ENCODE measurements at places on chromosomes 1 and 21.

DNA sequence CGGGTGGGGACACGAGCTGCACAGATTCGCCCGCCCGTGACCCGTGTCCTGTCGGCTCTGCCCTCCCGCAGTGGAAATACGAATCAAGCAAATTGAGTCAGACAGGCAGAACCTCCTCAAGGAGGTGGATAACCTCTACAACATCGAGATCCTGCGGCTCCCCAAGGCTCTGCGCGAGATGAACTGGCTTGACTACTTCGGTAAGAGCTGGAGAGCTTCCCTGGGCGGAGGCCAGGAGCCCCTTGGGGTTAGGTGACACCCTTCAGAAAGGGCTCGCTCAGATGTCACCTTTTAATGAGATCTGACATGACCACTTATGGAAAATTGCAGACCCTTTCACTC is 489 bp downstream of the CDCA8 start:
- DNase-seq, result no peak

GRCh38 chr1:221284028-221284427 is 404.8 kb downstream of the HLX start:
- DNase-seq, result peak; percentile 74

DNA sequence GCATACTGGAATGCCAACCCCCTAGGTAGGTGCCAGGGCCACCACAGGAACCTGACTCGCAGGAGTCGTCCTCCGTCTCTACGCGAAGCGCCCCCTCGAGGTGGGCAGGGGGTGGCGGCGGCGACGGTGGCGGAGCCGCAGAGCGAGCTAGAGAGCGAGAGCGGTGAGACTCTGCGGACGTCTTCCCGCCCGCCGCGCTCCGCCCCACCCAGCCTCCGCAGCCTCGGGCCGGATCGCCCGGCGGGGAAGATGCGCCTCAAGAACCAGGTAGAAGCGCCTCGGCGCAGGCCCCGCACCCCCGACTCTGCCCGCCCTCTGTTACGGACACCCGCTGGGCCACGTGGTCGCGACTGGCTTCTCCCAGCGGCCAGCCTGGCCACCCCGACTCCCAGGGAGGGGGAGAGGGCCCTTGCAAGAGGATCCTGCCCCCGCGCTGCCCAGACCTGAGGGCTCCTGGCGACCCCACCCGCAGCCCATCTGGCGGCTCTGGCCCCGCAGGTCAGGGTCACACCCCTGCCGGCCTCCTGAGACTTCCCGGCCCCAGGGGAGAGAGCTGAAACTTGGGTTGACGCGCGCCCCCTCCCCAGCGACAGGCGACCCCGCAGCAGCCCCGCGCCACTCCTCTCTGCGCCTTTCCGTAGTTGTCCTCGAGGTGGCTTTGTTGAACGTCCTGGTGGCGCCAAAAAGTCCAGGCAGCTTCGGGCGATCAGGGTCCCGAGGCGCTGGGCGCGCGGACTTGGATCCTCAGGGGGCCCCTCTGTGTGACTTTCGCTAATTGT is 24.4 kb upstream of the AGBL4 start:
- no peak for DNase-seq

DNA sequence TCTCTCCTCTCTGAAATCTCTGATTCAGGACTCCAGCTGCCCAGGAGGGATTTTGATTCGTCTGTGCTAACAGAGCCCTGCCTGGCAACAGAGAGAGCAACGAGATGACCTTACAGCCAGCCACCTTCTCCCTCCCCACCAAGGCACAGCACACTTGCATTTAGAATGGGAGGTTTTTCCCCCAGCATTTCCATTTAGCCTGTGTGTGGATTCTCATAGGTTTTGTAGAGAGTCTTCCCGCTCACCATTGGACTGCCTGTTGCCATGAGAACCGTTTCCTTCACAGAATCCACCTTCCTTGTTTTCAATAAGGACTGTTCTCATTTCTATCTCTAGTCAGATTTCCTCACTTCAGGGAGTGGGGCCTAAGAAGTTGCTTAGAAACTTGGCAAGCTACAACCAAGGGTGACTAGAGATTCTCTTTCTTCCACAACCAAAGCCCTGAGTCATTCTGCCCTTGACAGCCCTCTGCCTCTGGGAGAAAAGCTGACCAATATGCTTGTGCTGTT is 5.8 kb upstream of the IKBKE start:
- peak; percentile 97 for DNase-seq

GRCh38 chr21:31537872-31538576 is 121.5 kb upstream of the SOD1 start:
- DNase-seq, result no peak

DNA sequence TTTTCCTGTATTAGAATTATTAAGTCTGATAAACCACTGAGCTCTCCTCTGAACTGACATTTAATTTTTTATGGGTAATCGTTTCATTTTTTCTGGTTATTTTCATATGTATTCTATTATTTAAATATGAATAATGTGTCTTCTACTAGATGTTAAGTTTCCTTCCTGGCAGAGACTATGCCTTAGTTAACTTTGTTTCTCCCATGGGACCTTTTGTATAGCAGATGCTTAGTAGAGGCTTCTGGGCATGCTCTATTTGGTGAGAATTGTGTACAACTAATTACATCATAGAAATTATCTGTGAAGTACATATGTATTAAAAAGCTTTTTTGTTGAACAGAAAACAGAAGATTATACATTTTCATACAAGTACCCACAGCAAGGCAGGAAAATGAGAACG is 23.4 kb downstream of the CTBS start:
- peak; percentile 14 for DNase-seq

DNA sequence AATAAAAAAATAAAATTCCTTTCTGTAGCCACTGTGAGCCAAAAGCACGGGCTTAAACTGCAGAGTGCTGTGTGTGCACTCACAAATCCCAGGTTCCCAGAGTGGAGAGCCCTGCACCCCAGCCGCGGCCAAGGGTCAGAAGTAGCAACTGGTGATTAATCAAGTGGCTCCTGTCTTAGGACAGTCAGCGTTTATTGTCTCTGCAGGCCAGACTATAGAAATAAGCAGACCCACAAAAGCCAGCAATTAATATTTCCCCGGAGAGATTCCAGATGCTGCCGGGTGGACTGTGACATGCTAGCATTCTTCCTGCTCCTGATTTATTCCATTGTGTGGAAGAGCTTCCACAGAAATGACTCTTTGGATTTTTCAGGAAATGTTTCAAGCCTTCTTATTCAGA is 412.2 kb downstream of the KIF26B start:
- DNase-seq, result peak; percentile 37

GRCh38 chr1:227996187-227996950 is 10.4 kb upstream of the WNT3A start:
- DNase-seq, result peak; percentile 16

DNA sequence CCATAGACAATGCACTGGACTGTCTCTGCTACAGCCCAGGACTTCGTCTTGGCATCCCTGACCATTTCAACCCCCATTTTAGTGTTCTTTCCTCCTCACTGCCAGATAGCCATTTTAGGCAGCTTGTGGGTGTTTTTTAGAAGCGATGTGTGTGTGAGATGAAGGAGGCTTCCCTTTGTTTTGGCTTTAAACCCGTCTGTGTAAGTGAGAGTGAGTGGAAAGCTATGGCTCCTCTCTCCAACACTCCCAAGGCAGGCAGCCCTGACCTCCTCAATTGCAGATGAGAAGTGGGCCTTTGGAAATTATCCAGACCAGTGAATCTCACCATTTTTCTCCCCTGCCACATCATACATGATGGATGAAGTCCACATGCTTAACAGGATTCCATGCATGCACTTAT is 70.3 kb upstream of the PGBD5 start:
- no peak for DNase-seq

- no peak for DNase-seq
Measured at GRCh38 chr1:101150670-101151069, 86.1 kb upstream of the S1PR1 start.

- DNase-seq, result no peak
Measured at GRCh38 chr1:81848880-81849682, 48.3 kb downstream of the ADGRL2 start.

DNA sequence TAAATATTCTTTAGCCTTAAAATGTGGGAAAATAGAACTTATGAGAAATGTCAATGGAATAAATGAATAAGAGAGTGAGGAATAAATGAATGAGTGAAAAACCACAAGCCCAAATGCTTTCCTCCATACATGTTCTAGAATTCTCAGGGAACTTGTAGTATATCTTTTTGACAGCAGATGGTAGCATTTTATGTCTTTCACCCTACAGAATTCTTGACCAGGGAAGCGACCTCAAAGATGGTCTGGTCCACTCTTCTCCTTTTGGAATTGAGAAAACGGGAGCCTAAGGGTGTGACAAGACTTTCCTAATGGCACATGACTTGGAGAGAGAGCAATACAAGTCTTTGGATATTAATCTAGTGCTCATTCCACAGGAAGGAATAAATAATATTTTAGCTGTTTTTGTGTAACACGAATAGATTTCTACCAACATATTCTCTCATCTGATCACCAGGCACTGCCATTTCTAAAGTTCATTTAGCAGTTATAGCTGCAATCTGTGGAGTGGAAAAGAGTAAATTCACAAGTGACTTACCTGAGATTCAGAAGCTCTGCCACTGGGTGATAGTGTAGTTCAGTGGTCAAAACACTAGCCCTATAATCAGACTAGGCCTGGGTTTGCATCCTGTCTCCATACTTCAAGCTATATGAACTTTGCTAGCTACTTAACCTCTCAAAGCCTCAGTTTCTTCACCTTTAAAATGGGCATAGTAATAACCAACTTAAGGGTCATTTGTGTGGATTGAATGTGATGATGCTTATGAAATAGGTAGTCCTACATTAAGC is 15.0 kb upstream of the F5 start:
- peak; percentile 61 for DNase-seq

DNA sequence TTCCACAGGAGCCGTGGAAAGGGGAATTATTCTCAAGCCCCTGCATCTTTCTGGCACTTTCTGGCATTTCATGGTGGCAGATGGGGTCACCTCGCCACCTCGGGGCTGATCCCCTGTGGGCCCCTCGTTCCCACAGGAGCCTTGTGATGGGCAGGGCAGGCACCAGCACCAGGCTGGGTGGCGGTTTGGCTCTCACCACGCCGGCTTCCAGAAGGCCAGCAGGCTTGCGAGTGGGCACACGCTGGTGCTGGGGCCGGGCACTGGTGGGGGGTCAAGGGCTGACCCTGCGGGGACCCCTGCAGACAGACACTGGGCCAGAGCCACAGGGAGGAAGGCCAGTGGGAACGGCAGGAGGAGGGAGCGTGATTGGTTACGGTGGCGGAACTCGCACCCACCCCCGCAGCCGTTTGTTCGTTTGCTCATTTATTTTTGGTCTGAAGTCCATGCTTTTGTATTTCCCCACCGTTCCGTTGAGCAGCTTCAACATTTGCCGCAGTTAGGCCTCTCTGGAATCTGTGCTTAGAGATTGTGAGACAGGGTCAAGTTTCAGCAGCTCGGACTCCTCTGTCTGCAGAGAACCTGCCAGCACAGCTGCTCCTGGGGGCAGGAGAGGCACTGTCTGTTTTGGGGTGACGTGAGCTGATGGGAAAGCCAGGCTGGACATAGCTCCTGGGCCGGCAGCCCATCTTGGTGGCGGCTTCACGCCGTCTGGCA is 5.3 kb downstream of the COL18A1 start:
- no peak for DNase-seq

DNA sequence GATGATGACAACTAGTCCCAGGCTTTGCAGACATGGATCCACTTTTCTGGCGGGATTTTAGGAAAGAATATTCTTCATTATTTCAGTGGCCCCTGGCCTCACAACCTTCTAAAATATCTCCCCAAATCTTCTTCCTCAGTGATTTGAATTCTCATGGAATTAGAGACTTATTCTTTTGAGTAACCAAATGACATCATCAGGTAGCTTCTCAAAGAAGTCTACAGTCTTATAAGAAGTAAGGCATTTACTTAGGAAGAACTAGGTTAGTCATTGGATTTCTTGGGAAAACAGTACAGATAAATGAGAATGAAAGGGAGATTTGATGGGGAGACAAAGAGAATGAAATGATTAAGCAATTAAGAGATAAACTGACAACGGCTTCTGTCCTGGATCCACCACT is 201.1 kb upstream of the PROX1 start:
- no peak for DNase-seq

GRCh38 chr1:68442822-68443556 is 6.8 kb downstream of the RPE65 start:
- peak; percentile 67 for DNase-seq

- no peak for DNase-seq
Measured at GRCh38 chr21:33268393-33268736, 2.2 kb downstream of the IL10RB start.

- no peak for DNase-seq
Measured at GRCh38 chr1:178659789-178660208, 65.2 kb upstream of the RALGPS2 start.

- DNase-seq, result no peak
Measured at GRCh38 chr1:224859651-224860050, 69.8 kb upstream of the DNAH14 start.

GRCh38 chr1:207807326-207807689 is 55.5 kb downstream of the CD46 start:
- DNase-seq, result no peak

- peak; percentile 77 for DNase-seq
Measured at GRCh38 chr21:26788790-26789189, 56.4 kb downstream of the ADAMTS1 start.

DNA sequence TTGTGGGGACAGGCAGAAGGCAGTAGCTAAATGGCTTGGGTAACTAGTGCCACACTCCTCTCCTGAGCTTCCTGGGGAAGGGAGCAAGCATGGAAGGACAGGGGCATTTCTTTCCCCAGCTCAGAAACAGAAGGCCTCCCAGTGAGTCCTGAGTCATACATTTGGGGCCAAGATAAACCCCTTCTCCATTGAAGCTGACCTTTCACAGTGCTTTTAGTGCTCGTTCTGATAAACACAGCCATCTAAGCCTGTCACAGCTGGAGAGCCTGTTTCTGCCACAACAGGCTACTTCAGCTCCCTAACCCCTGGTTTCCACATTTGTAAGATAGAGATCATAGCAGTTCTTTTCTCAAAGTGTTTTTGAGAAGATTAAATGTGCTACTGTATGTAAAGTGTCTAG is 374.0 kb downstream of the LMX1A start:
- no peak for DNase-seq

DNA sequence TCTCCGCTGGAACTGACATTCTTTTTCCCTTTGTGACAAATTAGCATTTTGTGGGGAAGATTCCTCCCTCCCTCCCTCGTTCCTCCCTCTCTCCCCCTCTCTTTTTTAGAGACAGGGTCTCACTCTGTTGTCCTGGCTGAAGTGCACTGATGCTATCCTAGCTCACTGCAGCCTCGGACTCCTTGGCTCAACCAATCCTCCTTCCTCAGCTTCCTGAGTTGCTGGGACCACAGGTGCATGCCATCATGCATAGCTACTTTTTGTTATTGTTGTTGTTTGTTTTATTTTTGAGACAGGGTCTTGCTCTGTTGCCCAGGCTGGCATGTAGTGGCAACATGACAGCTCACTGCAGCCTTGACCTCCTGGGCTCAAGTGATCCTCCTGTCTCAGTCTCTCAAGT is 6.8 kb upstream of the SKI start:
- DNase-seq, result no peak

GRCh38 chr1:19773485-19773884 is 26.2 kb downstream of the TMCO4 start:
- DNase-seq, result no peak
